ENCODE measurements at places on chromosomes 3 and 15. TPM values are rescaled to one million over a fixed set of nuclear protein-coding genes. Genes with fewer than 3 reads are reported as not detected.

GRCh38 chr3:39540162-39540921 is 72.9 kb downstream of the MOBP start:
- DNase-seq: no peak

The SLC9A9 gene
- total RNA-seq: 40.4 TPM

DNA sequence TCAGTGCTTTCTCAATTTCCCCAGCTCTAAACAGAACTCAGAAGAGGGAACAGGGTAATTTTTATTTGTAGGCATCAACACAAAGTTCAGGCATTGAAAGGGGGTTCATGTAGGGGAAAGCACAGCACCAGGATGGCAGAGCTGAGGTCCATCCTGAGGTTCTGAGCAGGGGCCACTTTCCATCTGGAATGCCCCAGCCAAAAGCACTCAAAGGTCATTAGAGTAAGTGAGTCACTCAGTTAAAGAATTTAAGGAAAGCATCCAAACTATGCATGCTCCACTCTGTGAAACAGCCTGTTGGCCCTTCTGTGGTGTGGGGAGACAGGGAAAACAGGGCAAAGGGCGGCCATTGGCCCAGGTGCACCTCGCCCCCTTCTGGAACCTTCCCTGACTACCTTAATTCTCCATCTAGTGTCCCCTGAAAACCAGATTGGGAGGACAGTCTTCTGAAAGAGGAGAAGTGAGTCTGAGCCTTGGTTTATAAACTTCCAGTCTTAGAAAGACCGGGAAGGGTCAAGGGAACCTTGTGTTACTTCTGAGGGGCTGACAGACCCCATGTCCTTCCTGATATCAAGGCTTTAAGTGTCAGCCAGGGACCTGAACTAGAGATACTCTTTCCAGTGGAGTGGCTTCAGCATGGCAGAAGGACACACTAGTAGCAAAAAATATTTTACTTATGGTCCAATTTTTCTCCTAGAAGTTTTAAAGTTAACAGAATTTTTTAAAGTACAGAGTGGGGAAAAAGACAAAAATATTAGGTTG is 133.3 kb downstream of the MYLK start:
- no peak for DNase-seq

The PAQR5 gene
- 19.4 TPM for total RNA-seq

GRCh38 chr3:41164777-41165176 is 34.5 kb upstream of the CTNNB1 start:
- DNase-seq: no peak

DNA sequence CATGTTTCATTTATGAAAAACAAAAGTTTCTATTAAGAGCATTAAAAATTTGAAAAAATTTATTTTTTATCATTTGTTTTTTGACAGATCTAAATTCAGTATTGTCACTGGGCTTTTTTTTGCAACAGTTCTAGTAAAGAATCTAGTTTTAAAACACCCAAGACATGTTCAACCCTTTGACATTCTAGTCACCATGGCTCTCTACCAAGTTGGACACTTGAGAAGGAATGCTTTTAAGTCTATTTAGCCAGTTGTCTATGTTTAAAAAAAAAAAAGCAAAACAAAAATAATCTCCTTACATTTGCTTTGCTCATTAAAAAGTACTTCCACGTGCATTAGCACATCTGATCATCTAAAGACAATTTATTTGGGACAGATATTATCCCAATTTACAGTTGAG is 417.5 kb downstream of the RSL24D1 start:
- no peak for DNase-seq

DNA sequence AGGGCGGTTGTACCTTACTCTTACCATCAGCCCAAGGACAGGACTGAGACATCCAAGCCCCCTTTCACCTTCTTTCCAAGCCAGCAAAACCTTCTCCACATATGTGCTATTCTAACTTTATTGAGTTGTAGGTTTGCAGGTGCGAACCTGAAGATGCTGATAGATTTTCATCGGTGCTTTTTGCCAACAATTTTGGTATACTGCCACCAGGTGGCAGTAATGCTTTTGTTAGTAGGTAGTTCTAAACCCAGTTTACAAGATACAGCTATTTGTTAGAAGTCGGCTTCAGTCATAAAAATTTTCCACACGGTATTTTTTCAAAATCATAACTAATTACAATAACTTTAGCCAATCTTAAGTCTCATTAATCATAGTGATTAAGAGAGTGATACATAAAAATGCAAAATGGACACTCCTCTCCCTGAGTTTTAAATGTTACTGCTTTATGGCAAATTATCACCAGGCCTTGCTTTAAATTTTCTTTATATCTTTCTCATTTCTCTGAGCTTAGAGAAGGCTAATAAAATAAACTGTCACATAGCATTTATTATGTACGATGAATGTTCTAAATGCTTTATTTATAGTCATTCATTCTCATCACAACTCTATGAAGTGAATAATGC is 636 bp downstream of the TBC1D21 start:
- DNase-seq: peak; percentile 19

The MELTF gene
- 28.0 TPM for total RNA-seq

- DNase-seq: no peak
Observed at GRCh38 chr3:37963016-37963415, 27.6 kb upstream of the VILL start.

The C3orf52 gene
- 24.1 TPM for total RNA-seq

DNA sequence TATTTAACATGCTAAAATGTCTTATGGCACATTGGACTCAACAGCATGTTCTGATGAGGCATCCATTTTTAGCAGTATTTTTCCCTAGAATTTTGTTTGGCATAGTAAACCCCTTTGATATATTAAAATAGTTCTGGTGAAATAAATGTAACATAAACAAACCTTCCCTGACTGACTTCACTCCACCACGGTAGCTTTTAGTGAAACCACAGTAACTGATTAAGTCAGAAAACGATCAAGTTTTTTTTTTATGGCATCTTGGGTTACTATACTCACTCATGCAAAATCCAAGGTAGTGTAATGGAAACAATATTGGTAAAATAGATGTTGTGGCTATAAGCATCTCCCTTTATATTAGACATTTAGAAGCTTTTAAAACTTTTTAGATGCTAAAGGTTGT is 2.8 kb downstream of the SERP1 start:
- no peak for DNase-seq

The SH2D7 gene
- 7.7 TPM for total RNA-seq

The TEX55 gene
- total RNA-seq: not detected

GRCh38 chr15:75397494-75397893 is 29.1 kb upstream of the MAN2C1 start:
- DNase-seq: no peak

- no peak for DNase-seq
Observed at GRCh38 chr3:71956069-71956340, 171.1 kb upstream of the PROK2 start.
